Activated CD8-positive, alpha-beta memory T cell treated with anti-CD3 and anti-CD28 coated beads for 48 hours (primary cell): ENCODE measurements at places on chromosomes 12 and 14.

GRCh38 chr12:71469258-71469750 lies 29.7 kb downstream of the LGR5 start:
- DNase-seq: no peak

DNA sequence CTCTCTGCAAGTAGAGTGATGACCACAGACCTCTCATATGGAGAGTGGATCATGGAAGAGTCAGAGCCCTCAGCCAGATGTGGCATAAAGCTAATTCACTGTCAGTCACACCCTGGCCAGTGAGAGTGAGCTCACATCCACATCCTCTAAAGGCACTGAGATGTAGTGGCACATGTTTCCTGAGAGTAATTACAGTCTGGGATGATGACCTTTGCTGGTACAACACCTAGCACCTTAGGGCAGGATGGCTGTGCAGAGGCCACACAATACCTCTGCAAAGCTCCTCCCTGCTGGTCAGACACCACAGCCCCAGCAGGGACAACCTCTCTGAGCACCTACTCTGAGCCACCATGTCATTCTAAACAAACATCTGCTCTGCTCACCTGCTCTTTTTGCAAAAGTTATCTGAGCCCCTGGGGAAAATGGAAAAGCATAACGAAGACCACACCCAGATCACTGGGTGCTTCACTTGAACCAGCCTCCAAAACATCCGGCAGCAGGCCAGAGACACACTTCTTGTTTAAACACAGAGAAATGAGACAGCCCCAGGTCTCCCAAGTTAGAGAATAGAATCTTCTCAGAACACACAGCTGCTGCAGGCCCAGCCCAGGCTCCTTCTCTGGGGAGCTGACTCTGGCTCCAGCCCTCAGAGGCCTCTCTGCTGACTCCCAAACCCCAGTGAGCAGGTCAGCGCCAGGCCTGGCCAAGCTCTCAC lies 30.3 kb downstream of the PITPNM2 start:
- no peak for DNase-seq

DNA sequence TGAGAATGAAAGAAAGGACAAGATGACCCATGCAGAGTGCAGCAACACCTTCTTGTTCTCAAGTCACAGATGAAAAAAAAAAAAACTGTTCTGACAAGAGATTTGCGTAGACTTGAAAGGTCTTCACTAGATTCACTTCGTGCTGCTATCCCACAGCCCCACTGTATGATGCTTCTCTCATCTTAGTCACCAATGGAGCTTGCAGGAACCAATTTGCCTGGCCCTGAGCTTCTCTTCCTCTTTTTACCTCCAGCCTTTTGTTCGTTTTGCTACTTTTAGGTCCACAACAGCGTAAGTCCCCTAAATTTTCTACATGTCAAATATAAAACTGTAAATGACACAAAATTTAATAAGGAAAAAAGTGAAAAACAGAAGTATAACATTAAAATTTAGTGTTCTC lies 107.9 kb upstream of the NAP1L1 start:
- no peak for DNase-seq

DNA sequence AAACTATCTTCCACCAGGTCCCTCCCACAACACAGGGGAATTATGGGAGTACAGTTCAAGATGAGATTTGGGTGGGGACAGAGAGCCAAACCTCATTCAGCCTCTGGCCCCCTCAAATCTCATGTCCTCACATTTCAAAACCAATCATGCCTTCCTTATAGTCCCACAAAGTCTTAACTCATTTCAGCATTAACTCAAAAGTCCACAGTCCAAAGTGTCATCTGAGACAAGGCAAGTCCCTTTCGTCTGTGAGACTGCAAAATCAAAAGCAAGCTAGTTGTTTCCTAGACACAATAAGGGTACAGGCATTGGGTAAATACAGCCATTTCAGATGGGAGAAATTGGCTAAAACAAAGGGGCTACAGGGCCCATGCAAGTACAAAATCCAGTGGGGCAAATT lies 147.6 kb downstream of the RAD51B start:
- no peak for DNase-seq

- no peak for DNase-seq
Measured at GRCh38 chr14:75543786-75544185, 21.5 kb downstream of the BATF start.

DNA sequence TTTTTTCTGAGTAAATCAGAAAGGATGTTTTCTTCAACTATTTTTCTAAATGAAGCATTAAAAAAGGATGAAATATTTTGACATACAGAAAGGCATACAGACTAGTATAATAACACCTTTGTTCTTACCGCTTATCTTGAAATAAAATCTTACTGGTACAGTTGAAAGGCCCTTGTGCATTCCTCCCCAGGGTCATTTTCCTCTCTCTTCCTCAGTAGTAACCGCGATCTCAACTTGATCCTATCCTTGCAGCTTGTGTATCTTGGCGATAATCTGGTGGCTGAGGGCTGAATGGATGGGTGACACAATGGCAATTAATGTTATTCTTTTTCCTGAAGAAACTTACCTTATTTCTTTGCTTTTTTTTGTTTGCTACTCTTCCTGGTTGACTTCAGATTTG lies 18.5 kb downstream of the GAS2L3 start:
- DNase-seq: no peak

- DNase-seq: no peak
Measured at GRCh38 chr12:104220931-104221330, 5.4 kb downstream of the TXNRD1 start.

GRCh38 chr12:104133321-104133720 lies 4.7 kb downstream of the NFYB start:
- no peak for DNase-seq

DNA sequence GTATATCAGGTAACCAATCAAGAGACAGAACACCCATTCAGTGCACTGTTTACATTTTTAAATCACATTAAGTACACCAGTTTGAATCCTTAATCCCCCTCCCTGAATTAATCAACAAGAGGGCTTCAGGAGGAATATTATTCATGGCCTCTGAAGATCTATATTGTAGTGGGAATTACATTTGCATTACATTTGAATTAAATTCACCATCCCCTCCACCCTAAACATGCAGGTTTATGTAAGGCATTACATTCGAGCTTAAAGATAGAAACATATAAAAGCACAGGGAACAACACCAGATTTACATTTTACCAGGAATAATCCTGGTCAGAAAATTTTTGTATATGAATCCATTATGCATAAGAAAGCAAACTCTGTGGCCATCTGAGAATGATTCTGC lies 197.8 kb upstream of the KITLG start:
- DNase-seq: no peak

DNA sequence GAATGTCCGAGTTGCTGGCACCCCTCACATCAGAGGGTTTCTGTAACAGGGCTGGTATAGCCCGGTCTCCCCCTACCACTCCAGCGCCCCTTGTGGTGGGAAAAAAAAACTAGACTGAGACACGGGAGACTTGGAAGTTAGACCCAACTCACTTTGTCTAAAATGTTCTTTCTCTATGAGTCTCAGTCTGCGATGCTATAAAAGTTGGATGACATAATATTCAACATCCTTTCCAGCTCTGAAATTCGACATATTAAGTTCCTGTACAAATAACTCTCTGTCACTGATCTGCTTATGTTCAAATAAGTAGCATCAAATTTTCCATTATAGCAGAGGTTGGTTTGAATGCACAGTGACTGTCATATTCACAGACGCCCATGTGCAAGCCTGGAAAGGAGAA lies 25.7 kb upstream of the TC2N start:
- DNase-seq: no peak

GRCh38 chr12:26124446-26125399 lies at the start of gene BHLHE41:
Gene BHLHE41 (minus strand): TSS chr12:26125037. CDS start chr12:26124779, 258 bp downstream.
- no peak for DNase-seq

DNA sequence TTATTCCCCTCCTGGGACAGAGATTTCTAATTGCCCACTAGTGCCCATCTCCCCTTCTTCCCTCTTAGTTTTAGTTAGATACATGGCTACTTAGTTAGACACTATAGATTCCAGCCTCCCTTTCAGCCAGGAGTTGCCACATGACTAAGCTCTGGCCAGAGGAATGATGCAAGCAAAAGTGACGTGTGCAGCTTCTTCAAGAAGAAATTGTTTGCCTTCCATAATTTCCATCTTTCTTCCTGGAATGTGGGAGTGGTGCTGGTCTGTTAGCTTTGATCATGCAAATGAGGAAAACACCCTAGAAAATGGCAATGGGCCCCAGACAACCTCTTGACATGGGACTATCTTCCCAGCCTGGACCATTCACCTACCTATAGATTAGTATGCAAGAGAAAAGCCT lies 21.4 kb downstream of the CCDC177 start:
- no peak for DNase-seq

DNA sequence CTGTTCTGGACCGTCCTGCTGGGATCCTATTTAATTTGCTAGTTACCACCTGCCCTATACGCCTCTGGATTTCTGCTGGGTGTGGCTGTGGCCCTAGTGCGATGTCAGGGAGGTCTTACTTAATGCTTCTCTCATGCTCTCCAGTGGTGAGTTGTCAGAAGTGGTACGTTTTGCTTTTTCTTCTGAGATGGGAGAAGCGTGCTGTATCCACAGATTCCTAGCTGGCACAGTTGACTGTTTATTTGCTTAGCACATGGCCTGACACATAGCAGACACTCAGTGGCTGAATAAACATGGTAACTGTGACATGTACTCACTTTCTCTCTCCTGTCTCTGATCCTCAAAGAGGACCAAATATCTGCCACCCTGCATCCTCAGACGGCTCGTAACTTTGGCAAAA lies 107.3 kb downstream of the CACNA1C start:
- no peak for DNase-seq

DNA sequence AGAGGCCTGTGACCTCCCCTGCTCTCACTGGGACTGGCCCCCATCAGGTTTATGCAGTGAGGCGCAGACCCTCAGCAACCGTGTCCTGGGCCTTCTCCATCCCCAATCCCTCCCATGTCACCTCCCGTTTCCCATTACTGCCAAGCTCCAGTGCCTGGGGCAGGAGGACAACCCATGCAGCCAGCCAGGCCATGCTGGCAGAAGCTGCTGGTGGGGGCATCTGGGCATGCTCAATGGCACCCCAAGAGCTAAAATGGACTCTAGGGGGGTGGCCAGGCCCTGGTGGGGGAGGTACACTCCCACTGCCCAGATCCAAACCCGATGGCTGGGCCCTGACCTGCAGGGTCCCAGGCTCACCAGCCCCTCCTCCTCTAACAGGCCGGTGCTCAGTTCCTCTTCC lies 20.5 kb upstream of the GPR132 start:
- DNase-seq: no peak

- no peak for DNase-seq
Measured at GRCh38 chr14:50524731-50525515, 7.4 kb downstream of the MAP4K5 start.

DNA sequence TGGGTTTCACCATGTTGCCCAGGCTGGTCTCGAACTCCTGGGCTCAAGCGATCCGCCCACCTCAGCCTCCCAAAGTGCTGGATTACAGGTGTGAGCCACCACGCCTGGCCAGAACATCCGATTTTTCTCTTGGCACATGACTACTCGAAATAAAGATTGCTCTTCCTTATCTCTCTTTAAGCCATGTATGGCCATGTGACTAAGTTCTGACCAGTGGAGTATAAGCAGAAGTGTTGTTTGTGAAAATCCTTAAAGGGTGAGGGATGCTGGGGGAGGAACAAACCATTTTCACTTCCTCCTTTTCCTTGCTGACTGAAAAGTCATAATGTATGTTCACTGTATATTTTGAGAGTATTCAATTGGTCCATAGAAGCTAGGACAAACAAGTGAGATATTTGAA lies 50.7 kb upstream of the ATF7IP start:
- DNase-seq: no peak

- peak; percentile 27 for DNase-seq
Measured at GRCh38 chr12:92143686-92144630, 1.7 kb downstream of the BTG1 start.

DNA sequence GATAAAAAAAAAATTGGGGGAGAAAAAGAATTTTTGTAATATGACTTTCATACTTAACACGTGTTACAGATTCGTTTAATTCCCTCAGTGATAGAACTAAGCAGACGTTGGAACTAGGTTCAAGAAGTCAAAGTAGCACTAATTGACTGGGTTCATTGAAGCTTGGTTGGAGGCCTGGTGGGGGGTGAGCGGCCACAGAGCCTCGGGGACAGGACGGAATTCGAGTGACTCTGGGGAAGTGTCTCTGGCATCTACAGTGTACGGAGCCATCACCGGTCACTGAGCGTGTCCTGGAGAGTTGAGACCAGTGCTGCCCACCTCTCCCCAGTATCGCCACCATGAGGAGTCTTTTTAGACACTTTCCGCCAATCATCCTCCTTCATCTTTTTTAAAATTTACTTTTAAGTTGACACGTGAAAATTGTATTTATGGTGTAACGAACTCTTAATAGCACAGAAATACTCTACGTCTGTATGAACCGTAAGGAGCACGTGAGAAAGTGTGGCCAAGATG lies 1.3 kb downstream of the ZFYVE21 start:
- no peak for DNase-seq

- no peak for DNase-seq
Measured at GRCh38 chr12:24888813-24889212, 60.1 kb downstream of the BCAT1 start.

DNA sequence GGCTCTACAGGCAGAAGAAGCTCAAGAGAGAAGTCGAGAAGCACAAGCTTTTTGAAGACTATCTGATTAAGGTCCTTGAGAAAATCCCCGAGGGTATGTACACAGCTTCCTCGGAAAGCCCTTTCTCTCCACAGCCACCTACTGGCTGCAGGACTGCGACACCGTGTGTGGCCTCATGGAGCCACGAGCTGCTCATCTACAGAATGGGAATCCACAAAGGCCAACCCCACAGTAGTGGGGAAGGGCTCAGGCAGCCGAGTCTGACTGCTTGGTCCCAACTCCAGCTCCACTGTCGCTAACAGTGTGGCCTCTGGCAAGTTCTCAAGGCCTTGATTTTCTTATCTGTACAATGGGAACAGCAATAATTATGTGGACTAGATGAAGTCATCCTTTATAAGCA lies 2.5 kb downstream of the CCDC197 start:
- no peak for DNase-seq

DNA sequence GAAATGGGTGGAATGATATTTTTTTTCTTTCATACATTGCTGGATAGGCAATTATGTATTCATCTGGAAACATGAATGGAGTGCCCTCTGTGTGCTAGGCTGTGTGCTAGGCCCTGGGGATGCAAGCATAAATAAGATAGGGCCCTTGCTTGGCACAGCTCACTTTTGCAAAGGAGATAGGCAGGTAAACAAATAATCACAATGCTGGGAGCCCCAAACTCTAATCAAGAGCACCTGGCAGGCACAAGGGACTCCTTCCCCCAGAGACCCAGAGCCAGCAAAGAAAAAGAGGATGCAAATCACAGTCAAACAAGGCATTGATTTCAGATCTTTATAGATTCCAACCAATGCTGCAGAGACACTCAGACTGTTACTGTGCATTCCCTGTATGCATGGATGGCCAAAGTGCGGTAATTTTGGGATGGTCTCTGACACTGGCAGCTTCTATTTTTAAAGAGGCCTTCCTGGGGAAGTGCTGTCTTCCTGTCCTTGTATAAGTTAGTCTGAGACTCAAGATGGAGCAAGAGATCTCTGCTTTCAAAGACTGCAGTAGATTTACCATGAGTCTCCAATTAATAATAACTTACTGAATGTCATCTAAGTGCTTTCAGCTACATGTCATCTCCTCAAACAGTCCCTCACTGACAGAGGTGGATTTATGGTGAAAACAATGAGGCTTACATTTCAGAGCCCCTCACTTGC lies 45.1 kb upstream of the CPM start:
- DNase-seq: no peak

- no peak for DNase-seq
Measured at GRCh38 chr12:42484996-42485395, 104.5 kb downstream of the PRICKLE1 start.
